ENCODE measurements at places on chromosomes 1 and 21.

GRCh38 chr1:68116643-68117235, 66.3 kb upstream of the DIRAS3 start:
- DNase-seq: no peak

DNA sequence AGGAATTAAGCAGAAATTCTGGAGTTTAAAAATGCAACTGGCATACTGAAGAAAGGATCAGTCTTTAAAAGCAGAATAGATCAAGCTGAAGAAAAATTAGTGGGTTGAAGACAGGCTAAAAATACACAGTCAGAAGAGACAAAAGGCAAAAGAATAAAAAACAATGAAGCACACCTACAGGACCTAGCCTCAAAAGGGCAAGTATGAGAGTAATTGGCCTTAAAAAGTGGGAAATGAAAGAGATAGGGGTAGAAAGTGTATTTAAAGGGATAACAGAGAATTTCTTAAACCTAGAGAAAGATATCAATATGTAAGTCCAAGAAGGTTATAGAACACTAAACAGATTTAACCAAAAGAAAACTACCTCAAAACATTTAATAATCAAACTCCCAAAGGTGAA, 152.4 kb downstream of the GPATCH2 start:
- no peak for DNase-seq

DNA sequence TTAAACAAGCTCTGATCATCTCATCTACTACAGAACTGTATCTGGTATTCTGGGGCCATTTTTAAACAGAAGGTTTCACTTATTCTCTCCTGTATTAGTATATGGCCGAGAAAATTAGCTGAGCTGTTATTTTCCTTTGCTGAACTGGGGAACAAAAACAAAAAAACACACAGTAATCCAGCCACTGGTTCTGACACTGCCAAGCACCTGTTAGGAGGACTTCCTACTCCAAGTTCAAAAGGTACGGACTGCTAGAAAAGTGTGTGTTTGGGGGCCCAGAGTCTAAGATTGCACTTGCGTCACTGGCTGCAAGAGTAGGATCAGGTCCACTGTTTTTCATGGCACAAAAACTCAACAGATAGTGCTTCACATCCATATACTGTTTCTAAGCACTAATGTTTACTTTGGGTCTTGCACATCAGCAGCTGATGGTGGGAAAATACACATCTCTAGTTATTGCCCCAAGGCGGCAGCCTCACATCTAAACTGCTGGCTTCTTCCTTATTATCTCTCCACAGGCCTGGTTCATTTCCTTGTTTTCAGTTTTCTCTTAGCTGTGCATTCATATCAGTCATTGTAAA, 226.1 kb downstream of the FGGY start:
- DNase-seq: no peak

DNA sequence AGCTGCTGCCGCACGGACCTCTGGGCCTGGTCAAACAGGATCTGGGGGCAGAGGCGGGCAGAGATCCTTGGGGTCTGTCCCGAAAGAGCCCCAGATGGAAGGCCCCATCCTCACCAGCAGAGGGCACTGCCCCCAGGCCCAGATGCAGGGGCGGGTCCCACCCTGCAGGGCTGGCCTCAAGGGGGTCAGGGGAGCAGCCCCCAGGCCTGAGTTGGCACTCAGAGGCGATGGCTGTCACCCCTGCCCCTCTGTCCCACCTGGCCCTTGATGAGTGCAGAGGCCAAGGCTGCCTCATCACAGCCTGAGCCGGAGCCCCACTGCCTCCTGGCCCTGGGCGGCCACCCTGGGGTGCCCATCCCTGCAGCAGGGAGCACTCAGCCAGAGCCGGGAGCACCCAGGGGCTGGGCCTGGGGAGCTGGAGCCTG, 5.7 kb downstream of the ACAP3 start:
- DNase-seq: no peak

DNA sequence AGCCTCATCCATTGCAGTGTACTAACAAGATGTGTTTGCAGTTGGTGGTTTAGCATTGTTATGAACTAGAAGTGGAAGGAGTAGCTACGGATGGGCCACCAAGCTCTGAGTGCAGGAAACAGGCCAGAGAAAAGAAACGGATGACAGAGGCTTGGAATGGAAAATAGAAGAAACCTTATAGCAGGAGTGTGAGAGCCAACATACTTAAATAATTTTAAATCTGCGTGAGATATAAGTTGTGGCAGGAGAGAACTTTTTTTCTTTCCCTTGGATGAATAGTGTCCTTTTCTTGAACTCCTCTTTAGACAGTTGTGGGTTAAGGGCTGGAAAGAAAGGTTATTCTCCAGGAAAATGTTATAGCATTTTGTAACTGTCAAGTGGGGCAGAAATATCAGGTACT, 54.2 kb downstream of the RGL1 start:
- no peak for DNase-seq

- DNase-seq: no peak
These were observed 162.4 kb downstream of the PGBD5 start for GRCh38 chr1:230263568-230264195.

- no peak for DNase-seq
These were observed 26.8 kb downstream of the SZRD1 start for GRCh38 chr1:16393570-16394521.

GRCh38 chr1:226654046-226654667, 84.9 kb downstream of the ITPKB start:
- DNase-seq: no peak

GRCh38 chr1:98292994-98293393, 368.5 kb upstream of the SNX7 start:
- DNase-seq: no peak

- DNase-seq: no peak
These were observed 1.8 kb downstream of the SWT1 start for GRCh38 chr1:185158800-185159199.

DNA sequence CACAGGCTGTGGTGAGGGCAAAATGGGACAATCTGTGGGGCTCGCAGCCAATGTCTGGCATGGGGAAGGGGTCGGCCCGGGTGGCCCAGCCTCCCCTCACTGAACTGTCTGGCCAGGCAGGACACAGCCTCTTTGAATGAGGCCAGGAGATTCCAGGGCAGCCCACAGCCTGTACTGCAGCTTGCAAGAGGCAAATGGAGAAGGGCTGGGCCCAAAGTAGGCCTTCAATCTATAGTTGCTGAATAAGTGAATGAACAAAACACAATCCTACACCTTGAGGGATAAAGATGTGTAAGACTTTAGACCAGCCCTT, 23.2 kb downstream of the SLC27A3 start:
- DNase-seq: no peak

DNA sequence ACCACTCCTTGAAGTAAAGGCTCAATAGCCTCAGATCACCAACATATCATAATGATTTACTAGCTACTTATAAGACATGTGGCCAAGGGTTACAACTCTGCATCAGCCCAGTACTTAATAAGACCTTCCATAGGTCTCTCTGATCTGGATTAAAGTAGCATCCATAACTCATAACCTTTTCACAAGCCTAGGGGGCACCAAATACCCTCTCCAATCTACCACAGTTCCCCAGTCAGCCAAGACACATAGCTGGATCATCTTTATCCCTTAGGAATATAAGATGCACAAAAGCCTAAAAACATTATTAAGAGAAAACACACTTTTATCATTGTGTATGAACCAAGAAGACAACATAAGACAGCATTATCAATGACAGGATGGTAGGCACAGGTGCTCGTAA, 22.1 kb downstream of the SSX2IP start:
- DNase-seq: no peak

DNA sequence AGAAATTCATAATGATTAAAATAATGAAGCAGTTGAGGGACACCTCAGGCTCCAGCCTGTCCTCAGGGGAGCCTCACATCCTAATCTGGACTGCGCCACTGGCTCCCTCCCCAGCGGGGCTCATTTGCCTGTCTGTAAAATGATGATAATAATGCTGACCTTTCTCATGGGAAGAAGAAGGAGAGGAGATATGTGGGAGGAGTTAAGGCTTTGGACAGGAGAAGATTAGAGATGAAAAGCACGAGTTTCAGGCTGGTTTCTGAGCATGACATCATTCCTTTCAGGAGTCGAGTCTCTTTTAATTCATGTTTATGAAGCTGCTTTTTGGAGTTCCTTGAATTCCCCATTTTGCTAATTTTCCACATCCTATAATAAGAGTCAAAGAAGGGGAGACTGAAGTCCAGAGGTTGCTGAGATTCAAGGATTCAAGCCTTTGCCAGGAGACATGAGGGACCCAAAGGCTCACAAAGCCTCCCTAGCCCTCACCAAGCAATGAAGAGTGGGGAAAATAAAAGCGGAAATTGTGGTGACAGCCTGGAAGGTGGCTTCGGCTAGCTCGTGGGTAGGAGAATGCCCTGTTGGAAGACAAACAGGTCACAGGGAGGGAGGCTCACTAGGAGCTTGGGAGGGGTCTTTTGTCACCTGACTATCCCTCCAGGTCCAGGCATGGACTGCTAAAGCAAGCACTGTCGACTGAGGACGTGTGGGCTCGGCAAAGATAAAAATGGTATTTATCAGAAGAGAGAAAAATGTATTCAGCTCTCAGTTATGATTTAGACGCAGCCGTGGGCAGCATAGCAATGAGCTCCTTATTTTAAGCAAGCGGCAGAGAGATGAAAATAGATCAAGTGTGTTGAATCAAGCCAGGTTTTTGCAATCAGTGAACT, 27.5 kb upstream of the STMN1 start:
- DNase-seq: no peak

GRCh38 chr1:152427458-152427857, 13.4 kb upstream of the CRNN start:
- DNase-seq: no peak

DNA sequence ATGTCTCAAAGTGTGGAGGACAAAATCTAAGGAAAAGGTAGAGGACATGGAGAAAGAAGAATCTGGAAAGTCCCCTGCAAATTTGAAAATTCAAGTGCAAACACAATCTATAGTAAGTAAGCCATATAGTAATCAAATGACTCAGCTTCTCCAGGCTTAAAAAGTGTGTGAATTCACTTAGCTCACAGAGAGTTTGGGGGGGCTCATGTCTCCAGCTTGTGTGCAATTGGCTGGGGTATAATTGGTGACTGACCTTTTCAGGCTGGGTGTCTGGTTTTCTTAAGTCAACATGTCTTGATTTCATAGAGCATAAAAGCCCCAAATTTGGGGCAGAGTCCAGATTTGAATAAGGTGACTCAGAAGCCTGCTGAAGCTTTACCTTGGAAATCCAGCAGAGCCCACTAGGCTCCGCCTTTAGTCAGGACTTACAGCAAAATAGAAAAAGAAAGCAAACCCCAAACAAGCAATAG, 8.6 kb downstream of the CLDN14 start:
- no peak for DNase-seq

DNA sequence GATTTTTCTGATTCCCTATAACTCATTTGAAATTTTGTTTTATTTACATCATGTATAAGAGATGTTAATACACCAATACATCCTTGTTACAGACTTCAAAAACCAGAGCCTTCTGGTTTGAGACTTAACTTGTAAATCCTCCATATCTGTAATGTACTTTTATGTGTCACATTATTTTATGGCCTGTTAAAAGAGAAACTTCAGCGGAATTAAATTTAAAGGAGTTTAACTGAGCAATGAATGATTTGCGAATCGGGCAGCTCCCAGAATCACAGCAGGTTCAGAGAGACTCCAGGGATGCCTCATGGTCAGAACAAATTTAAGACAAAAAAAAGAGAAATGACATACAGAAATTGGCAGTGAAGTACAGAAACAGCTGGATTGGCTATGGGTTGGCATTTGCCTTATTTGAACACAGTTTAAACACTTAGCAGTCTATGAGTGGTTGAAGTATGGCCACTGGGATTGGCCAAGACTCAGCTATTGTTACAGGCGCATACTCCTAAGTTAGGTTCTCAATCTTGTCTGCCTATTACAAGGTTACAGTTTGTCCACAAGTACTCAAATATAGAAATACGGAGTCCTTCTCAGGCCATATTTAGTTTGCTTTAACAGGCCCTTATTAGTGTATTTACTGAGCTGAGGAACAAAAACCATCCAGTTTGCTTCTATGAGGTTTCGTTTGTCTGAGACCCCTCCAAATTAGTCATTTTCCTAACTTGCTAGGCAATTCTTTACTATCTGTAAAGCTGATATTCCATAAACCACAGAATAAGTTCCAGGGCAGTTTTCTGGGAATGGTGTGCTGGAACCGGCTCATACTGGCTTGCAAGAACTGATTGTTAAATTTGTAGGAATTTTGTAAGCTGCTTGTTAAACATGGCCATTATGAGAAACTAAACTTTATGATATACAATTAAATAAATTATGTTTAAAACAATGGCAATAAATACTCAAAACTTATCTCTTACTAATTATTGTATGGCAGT, 56.2 kb upstream of the WDR26 start:
- DNase-seq: no peak

DNA sequence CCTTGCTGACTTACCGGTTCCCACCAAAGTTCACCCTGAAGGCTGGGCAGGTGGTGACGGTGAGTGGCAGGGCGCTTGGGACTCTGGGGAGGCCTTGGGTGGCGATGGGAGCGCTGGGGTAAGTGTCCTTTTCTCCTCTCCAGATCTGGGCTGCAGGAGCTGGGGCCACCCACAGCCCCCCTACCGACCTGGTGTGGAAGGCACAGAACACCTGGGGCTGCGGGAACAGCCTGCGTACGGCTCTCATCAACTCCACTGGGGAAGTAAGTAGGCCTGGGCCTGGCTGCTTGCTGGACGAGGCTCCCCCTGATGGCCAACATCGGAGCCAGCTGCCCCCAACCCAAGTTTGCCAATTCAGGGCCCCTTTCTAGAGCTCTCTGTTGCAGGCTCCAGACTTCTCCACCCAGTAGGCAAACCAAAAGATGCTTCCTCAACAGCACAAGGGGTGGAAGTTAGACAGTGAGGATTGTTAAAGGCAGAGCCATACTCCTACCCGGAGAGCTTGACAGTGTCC, 16.4 kb upstream of the SEMA4A start:
- no peak for DNase-seq

GRCh38 chr1:57887964-57888491, 464.2 kb upstream of the DAB1 start:
- no peak for DNase-seq

- DNase-seq: no peak
These were observed 16.6 kb downstream of the DEGS1 start for GRCh38 chr1:224199679-224200078.

DNA sequence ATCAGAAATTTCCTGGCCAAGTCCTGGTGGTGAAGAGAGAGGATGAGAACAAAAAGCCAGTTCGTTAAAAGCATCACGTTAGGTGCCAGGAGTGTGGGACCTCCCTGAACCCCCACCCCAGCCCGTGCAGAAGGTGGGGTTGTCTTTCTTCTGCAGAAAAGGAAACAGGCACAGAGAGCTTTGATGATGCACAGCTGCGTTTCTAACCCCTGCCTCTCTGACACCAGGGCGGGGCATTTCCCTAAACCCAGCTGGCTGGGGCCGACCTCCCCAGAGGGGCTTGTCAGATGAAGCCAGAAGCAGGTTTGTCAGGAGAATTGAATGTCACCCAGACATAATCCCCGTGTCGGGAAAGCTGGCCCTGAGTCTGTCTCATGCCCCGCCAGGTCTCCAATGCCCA, 189.3 kb upstream of the EDN2 start:
- no peak for DNase-seq

- DNase-seq: no peak
These were observed 33.0 kb upstream of the IL20 start for GRCh38 chr1:206832352-206832880.

All from cortex of kidney (tissue), 1 donor.